ENCODE measurements at places on chromosomes 2 and 18.

DNA sequence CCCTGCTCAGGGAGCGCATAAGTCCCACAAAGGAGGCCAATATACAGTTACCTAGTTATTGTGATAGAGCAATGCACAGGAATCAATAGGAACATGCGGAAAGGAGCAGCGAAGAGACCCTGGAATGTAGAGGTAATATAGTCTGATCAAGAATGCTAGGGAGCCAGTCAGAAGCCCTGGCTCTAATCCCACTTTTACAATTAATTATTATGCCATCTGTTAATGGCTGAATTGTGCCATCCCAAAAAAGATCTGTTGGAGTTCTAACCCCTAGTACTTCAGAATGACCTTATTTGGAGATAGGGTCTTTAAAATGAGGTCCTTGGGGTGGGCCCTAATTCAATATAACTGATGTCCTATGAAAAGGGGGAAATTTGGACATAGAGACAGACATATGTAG is 7.7 kb upstream of the SPATS2L start:
- DNase-seq: no peak

GRCh38 chr2:160332318-160332717 is 132.2 kb upstream of the ITGB6 start:
- peak; percentile 54 for DNase-seq

DNA sequence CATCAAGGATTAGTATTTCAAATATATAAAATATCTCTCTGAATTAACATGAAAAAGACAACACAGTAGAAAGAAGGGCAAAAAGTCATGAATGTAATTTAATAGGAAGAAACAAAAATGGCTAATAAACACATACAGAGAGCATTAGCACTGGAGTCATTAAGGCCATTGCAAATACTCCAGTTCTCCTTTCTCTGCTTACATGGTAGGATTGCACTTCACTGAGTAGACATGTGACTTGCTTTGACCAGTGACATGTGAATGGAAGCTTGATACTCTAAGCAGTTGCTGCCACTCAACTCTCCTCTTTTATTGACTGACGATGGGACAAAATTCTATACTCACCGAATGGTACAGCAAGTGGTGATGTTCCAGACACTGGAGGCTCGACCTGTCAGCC is 153.9 kb upstream of the LGALSL start:
- DNase-seq: no peak

GRCh38 chr18:32301976-32302743 is 112.3 kb downstream of the MEP1B start:
- peak; percentile 93 for DNase-seq

DNA sequence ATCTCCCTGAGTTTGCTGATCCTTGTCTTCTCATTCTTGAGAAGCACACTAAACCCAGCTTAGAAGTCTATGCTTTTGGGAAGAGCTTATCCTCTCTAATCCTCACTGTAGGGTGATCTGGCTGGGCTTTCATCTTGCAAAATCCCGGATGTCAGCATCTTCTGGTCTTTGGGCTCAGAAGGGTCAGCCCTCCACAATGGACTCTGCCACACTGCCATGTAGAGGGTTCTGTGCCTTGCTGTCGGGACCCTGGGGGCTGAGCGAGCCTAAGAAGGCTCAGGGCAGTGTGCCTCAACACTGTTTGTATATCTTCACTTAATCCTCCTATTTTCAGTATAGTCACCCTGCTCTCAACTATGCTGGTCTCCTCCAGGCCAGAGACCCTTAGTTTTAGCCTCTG is 102.3 kb downstream of the TGIF1 start:
- no peak for DNase-seq

GRCh38 chr2:38697116-38697840 is 31.4 kb downstream of the GALM start:
- no peak for DNase-seq

DNA sequence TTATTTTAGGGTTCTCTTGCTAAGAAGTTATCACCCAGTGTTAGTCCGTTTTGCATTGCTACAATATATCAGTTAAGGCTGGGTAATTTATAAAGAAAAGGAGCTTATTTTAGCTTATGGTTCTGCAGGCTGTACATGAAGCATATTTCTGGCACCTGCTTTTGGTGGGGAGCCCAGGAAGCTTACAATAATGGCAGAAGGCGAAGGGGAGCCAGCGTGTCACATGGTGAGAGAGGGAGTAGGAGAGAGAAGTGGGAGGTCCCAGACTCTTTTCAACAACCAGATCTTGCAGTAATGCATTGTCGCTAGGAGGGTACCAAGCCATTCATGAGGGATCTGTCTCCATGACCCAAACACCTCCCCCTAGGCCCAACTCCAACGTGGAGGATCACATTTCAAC is 688.8 kb upstream of the PIK3C3 start:
- DNase-seq: no peak

- no peak for DNase-seq
These were observed 21.5 kb downstream of the ITGB1BP1 start for GRCh38 chr2:9401646-9402371.
